Stimulated activated CD4-positive, alpha-beta T cell treated with anti-CD3 and anti-CD28 coated beads, Interleukin-1b, Interleukin-23, amount 100 ng/mL, for 1 hour (primary cell): ENCODE measurements at places on chromosomes 16 and 17.

DNA sequence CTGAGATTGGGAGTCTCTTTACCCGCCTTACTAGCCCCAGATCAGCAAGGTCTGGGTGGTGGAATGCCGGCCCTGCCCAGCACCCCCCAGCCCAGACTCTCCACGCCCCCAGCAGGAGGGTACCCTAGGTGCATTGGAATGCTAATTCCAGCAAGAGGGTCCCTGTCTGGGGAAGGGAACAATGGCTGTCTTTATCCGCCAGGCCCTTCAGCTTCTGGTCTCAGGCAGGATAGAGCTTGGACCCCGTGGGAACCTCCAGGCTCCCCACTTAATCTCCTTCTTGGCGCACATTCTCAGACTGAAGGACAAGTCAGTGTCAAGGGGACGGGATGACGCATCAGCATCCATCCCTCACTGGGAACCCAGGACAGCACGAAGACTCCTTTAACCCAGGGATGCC is 85.1 kb downstream of the LITAF start:
- DNase-seq: no peak

- no peak for DNase-seq
Observed at GRCh38 chr17:9237661-9238301, 216.5 kb downstream of the NTN1 start.

- no peak for DNase-seq
Observed at GRCh38 chr16:48262631-48263030, 15.3 kb upstream of the ABCC11 start.

GRCh38 chr16:31063495-31063842 is 10.6 kb downstream of the ZNF668 start:
- DNase-seq: no peak

DNA sequence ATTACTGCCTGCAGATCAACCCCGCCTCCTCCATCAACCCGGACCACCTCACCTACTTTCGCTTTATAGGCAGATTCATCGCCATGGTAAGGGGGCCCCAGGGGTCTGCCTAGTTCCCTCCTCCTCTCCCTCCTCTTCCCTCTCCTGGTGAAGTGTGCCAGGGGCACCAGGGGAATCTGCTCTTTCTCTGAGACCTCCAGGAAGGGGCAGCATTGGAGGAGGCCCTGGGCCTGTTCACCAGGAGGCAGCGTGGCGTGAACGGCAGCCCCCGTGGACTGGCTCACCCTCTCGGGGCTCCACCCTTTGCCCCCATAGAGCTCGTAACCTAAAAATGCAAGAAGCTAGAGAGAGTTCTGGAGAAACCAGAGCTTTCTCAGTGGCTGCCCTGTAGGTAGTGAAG is 17.1 kb upstream of the CLEC18A start:
- no peak for DNase-seq

DNA sequence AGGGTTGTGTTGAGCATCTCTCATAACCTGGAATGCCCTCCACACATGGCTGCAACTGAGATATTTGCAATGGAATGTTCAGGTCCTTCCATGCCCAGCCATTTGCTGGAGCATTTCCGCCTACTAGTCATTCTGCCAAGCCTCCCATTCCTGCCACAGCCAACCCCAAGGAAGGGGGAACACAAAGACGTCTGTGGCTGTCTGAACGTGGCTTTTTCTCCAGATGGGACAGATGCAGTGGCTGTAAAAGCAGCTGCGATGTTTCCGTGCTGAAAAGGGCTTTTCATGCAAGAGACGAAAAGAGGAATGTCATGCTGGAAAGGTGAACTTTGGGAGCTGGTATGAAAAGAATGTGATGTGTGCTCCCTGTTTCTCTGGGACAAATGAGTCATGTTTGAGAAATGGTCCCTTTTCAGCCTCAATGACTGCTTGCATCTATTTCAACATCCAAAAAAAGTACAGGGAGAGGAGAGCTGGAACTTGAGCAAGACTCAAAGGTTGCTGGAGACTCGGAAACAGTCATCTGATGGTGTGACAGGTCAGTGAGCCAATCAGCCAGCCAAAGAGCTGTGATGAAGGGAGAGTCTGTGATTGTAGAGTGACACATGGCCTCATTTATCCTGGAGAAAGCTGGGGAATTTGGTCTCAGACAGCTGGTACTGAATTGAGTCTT is 208.9 kb downstream of the SHISA9 start:
- DNase-seq: no peak

DNA sequence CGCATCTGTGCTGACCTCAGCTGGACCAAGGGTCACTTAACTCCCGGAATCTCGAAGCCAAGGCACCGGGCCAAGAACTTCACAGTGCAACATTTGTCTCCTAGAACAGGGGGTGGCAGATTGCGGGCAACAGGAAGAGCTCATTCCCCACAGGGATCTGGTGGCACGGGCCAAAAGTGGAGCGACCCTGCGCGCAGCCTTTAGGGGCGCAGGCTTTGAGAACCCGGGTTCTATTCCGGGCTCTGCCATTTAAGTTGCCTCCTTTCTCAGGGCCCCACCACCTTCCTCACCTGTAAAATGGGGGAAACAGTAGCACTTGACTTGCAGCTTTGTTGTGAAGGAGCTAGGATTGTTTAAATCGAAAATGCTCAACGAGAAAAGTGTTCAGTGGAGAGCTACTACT is 651 bp downstream of the SHMT1 start:
- no peak for DNase-seq

DNA sequence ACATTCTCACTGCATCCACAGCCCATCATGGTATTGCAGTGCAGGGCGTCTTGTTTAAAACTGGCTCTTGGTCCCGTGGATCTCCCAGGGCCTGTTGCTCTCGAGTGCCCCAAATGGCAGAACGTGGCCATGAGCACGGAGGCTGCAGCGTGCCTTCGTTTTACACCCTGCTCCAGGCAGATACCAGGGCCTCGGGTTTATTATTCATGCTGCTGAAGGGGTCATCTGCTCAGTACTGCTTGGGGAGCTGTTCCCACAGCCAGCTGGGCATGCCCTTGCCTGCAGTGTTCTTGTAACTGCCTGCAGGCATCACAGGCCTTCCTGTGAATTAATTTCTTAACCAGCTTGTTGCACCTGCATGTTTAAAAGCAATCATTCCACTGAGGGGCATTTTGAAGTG is 129.7 kb upstream of the CHMP6 start:
- DNase-seq: no peak

- DNase-seq: no peak
Observed at GRCh38 chr17:77459018-77459755, 318.4 kb downstream of the SEC14L1 start.
